Cerebellar cortex (tissue), 1 donor: ENCODE measurements at places on chromosomes 5 and 9.

- no peak for DNase-seq
Measured at GRCh38 chr9:100228352-100228869, 124.3 kb downstream of the TEX10 start.

- peak; percentile 65 for DNase-seq
Measured at GRCh38 chr9:133238851-133239532, 29.9 kb upstream of the OBP2B start.

GRCh38 chr9:17900606-17901005, 321.7 kb downstream of the SH3GL2 start:
- DNase-seq = no peak

GRCh38 chr5:131854134-131854533, 57.3 kb upstream of the FNIP1 start:
- no peak for DNase-seq

DNA sequence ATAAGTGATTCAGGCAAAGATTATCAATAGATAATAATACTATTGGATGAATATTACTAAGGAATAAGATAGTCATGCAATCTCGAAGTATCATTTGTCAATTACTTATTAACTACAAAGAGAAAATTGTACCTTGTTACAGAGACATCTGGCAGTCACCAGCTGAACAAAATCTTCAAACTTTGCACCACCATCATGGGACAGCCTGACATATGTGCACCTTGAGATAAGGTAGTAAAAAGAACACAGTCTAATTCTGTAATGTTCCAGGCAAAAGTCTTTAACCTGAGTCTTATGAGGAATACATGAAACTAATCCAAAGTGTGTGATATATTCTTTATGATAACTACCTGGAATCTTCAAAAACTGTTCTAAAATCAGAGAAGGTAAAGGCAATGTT, 423.0 kb upstream of the ZNF608 start:
- no peak for DNase-seq

DNA sequence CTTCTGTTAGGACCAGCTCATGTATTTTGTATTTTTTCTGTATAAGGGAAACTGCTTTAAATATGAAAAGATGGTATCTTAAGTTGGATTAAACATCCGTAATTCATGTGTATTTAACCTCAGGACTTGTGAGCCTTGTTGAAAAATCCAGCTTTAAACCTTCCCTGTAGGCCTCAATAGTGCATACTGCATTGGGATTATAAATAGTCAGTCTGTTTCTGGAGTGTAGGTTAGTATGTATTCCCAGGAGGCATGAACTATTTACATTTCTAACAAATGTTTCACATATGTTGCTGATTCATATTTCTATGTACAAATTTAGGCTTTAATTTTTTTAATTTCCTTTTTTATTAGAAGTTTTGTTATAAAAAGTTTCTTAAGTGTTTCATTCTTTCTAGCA, 137.9 kb upstream of the GRHPR start:
- DNase-seq = no peak

- no peak for DNase-seq
Measured at GRCh38 chr5:18420711-18421110, 786.5 kb downstream of the TAF11L14 start.

GRCh38 chr5:159990506-159990905, 18.4 kb upstream of the TTC1 start:
- no peak for DNase-seq

- DNase-seq = peak; percentile 8
Measured at GRCh38 chr5:40991168-40991980, 79.8 kb downstream of the MROH2B start.

- DNase-seq = no peak
Measured at GRCh38 chr9:97307500-97308163, at the start of gene CCDC180. CCDC180 (plus strand) TSS chr9:97307659; CDS start chr9:97308064, 405 bp downstream.

DNA sequence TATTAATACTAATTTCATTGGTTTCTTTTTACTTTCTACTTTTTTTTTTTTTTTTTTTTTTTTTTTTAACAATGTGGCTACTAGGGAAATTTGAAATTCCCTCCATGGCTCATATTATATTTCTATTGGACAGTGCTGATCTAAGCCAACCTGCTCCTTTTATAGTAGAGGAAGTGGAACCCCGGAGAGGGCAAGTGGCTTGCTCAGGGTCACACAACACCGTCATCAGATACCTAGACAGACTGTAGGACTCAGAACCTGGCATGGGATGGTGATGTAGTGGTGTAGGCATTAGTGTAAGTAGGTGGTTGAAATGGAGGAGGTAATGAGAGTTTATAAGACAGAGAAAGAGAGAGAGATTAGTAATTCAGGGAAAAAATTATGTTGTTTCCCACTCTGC, 10.8 kb downstream of the ZNF618 start:
- DNase-seq = no peak

DNA sequence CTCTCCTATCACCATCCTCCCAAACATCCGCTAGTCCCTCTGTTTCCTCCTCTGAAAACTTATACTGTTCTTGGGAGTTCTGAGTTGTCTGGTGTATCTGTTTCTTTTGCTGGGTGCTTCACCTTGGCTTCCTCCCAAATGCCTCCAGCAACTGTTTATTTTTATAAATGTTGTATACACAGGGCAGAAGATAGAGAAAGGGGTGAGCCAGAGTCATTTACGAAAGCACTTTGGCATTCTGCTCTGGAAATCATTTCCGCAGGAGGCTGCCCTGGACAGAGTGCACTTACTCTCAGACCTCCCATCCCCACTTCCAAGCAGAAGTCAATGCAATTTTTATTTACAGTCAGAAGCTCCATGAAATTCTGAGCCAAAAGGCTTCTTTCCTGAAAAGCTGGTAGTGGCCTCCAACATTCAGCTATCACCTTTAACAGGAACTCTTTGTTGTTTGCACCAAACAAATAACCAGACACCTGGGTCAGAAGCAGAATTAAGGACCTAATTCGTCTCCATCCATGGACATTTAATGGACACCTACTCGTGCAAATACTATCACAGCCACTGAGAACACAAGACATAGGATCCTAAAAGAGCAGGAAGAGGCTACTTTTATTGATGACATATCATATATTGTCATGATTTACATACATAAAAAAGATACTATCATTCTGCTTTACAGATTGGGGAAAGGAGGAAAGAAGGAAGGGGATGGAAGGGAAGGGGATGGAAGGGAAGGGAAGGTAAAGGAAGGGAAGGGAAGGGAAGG, 229.5 kb upstream of the PAPPA start:
- DNase-seq = no peak

GRCh38 chr5:89064054-89064453, 181.1 kb upstream of the MEF2C start:
- DNase-seq = no peak

- DNase-seq = no peak
Measured at GRCh38 chr5:83586874-83587776, 115.6 kb downstream of the VCAN start.

GRCh38 chr5:37533851-37534250, 154.7 kb downstream of the WDR70 start:
- DNase-seq = no peak

GRCh38 chr9:75626860-75627259, 263.6 kb upstream of the PCSK5 start:
- no peak for DNase-seq

GRCh38 chr5:174667526-174667925, 56.9 kb upstream of the MSX2 start:
- no peak for DNase-seq

- DNase-seq = no peak
Measured at GRCh38 chr5:79619854-79620253, 7.6 kb downstream of the TENT2 start.

- no peak for DNase-seq
Measured at GRCh38 chr5:56175488-56175887, 57.6 kb downstream of the ANKRD55 start.

DNA sequence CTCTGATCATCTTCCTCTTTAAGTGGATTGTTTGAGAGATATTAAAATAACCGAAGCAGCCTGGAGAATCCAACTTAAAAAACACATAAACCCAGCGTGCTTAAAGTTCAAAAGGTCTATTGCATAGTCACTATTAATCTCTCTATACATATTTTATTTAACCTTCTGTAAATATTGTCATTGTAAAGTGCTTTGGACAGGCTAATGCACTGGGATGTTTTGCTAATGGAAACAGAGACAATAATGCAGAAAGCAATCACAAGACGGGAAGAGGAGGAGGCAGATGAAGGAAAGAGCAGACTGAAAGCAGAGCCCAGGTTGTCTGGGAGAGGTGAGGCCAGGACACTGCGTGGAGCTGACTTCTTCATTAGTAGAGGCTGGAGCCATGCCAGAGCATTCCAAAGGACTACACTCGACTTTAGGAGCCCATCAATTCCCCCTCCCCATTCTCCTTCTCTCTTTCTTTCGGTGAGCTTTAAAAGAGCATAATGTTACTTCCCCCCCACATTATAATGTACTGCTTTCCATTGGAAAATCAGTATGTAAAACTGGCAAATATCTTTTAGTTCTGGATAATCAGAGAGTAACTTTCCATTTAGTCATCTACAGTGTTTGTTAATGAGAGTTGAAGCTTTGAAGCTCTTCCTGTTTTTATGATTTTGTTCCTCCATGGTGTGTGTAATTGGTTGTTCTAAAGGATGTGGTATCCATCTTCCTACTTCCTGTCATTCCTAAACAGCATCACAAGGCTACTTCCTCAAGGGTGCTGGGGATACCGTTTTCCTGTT, 307.3 kb upstream of the MPDZ start:
- no peak for DNase-seq

- no peak for DNase-seq
Measured at GRCh38 chr9:72371151-72371550, 6.1 kb upstream of the ZFAND5 start.

DNA sequence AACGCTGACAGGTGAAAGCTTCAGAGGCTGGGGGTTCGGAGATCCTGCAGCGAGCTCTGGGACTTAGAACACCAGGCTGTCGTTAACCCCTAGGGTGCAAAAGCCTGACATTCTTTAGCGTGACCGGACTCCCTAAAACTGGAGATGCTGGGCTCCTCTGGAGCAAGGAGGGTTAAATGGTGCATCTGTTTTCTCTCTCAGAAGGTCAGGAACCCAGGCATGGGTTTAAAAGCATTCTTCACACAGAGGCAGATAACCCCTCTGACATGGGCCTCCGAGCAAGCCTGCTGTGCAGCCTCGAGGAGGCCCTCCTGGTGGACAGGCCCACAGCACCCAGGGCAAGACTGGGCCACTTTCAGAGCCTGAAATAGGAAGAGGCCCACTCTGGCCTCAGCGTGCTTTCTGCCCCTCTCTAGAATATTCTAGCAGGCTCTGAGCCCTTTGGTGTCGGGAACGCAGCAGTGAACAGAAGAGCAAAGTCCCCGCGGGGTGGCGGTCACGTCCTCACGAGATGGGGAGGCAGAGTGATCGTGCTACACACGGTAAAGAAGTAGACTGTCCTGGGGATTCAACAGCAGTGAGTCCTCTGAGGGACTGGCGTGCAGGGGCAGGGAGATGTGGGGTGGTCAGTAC, 124.8 kb downstream of the COL23A1 start:
- DNase-seq = no peak

- no peak for DNase-seq
Measured at GRCh38 chr5:109682383-109682782, 7.3 kb upstream of the MAN2A1 start.

GRCh38 chr5:174425964-174426290, 298.5 kb upstream of the MSX2 start:
- no peak for DNase-seq

DNA sequence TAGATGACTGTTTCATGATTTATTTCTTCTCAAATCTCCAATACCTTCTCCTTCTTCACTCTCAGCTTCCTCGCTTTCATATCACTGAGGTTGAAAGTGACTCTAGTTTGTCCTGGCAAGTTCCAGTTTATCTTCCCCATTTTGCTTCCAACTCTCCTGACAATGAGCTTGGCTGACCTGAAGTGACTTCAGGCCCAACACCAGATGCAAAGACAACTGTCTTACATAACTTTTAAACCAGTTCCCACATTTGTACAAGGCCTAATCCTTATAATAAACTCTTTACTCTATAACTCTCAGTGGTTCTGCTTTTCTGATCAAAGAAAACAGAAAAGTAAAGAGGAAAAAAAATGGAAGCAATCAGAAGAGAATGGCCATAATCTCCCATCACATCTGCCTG, 22.0 kb downstream of the GNG10 start:
- DNase-seq = no peak

GRCh38 chr5:135703016-135703550, 124.3 kb upstream of the CXCL14 start:
- DNase-seq = no peak

DNA sequence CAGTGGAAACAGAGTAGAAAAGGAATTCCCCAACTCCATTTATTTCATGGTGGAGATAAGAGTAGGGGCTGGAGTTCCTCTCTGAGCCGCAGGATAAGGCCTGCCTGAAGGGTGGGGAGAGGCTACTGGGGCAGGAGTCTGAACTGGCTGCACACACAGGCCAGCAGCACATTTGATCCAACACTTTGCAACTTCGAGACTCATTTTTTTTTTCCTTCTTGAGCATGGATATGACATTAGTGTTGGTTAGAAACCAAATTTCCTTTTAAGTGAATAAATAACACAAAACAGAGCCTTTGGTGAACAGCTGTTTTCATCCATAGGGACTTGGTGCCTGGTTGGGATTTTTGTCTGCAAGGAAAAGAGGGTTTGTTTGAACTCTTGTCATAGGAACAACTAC, 76.6 kb downstream of the RALGPS1 start:
- no peak for DNase-seq

- DNase-seq = no peak
Measured at GRCh38 chr5:150662731-150663516, 1.9 kb downstream of the MYOZ3 start.

DNA sequence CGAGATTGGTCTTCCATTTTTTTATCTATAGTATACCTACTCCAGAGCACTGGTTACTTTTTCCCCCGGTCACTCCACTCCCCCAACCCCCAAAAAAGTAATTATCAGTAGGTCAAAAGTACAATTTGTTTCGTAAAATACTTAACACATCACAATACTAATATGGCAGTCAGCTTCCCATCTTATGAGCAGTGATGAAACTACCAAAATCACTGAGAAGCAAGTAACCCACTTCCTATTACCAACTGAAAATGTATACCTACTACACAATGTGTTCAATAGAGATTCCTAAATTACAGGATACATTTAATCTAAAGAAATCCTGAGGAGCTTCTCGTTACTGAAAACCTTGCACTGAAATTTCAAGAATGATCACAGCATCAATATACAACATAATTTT, 1.9 kb downstream of the CERT1 start:
- DNase-seq = no peak

- no peak for DNase-seq
Measured at GRCh38 chr9:128685636-128686489, 3.2 kb upstream of the SET start.

DNA sequence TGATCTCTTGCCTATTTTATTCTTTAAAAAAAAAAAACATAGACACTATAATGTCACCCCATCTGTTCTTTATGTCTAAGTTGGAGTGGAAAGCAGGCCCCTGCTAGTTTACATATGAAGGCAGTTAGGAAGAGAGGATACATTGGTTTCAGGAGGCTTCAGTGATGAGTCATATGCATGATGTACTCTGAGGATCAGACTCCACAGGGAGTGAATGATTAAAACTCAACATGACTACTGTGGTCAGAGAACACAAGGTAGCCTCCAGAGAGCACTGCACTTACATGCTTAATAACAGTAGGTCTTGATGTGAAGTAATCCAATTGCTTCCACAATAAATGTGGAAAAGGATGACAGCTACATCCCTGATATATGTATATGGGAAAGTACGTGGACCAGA, 22.7 kb upstream of the FSTL4 start:
- DNase-seq = no peak

- no peak for DNase-seq
Measured at GRCh38 chr9:133995012-133995896, 3.1 kb upstream of the VAV2 start.

GRCh38 chr5:142023836-142024235, 11.0 kb upstream of the GNPDA1 start:
- DNase-seq = no peak

- no peak for DNase-seq
Measured at GRCh38 chr5:154505567-154505966, 27.5 kb upstream of the HAND1 start.
